ENCODE measurements at places on chromosomes 7 and 10. TPM values are rescaled to one million over a fixed set of nuclear protein-coding genes. Genes with fewer than 3 reads are reported as not detected.

The CAMK1D gene
- 3.9 TPM for total RNA-seq

The GTF2I gene
- 205 TPM for total RNA-seq

The UTF1 gene
- total RNA-seq = not detected

The HACD1 gene
- 30.2 TPM for total RNA-seq

The OPN4 gene
- not detected for total RNA-seq

The ZNF425 gene
- total RNA-seq = 0.33 TPM

The EFCAB10 gene
- total RNA-seq = not detected

The KCNH2 gene
- 0.34 TPM for total RNA-seq

The CPA2 gene
- total RNA-seq = not detected

The SPACDR gene
- total RNA-seq = 0.85 TPM

The DNAH11 gene
- total RNA-seq = 6.1 TPM

The CCDC172 gene
- not detected for total RNA-seq

The GDF2 gene
- not detected for total RNA-seq

The GPC2 gene
- not detected for total RNA-seq

The MMP21 gene
- not detected for total RNA-seq

The CDK1 gene
- total RNA-seq = 104 TPM

The PNLIPRP3 gene
- 0.13 TPM for total RNA-seq

The PTPRZ1 gene
- 0.30 TPM for total RNA-seq

The TFR2 gene
- not detected for total RNA-seq
